ENCODE measurements at places on chromosomes 12 and 14.

DNA sequence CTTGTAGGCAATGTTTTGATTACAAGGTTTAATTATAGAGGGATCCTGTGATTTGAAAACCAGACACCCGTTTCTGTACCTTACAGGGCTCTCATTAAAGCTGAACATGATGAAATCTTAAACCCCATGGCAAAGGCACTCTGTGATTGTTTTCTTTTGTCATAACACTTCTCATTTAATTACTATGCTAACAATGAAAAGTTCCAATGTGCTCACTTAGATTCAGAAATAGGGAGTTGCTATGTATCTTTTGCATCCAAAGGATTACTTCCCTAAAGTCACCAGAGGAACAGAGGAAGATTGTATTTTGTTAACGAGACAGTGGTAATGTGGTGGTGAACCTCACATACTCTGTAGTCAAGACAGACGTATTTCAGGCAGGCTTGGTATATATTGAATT lies 81.5 kb upstream of the MYF6 start:
- DNase-seq, result no peak

- DNase-seq, result no peak
Measured at GRCh38 chr14:36807727-36808126, 146.1 kb downstream of the PAX9 start.

- no peak for DNase-seq
Measured at GRCh38 chr12:79329933-79330332, 360.8 kb downstream of the PAWR start.

GRCh38 chr12:93982771-93983315 lies 165.5 kb upstream of the PLXNC1 start:
- DNase-seq, result peak; percentile 58

- no peak for DNase-seq
Measured at GRCh38 chr14:91839749-91840148, 27.6 kb downstream of the TC2N start.

DNA sequence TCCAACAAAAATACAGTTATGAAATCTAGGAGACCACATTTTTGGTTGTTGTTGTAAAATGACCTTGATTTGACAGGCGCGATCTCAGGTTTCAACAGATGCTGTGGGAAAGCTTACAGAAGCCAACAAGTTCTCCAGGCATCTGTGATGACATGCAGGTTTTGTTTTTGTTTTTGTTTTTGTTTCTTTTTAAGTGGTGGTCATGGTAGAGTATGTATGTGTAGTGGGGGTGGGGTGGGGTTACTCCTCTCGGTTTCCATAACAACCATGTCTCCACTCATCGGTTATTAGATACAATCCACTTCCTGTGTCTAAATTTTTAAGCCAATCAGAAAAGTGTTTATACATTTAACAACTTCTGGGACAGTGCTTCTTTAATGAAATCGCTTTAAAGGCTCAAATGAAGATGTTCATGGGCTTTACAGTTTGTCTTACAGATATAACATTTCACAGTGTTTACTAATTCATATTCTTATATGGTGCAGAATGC lies 199.9 kb upstream of the FOXN3 start:
- DNase-seq, result no peak
